ENCODE measurements at places on chromosomes 13 and 19. TPM values are rescaled to one million over a fixed set of nuclear protein-coding genes. Genes with fewer than 3 reads are reported as not detected.

The RDH8 gene
- not detected for total RNA-seq

The NLRP9 gene
- total RNA-seq: not detected

The HIPK4 gene
- under 0.01 TPM for total RNA-seq

The PRRG2 gene
- 0.25 TPM for total RNA-seq

The RAB20 gene
- total RNA-seq: 1.7 TPM

The MAST1 gene
- 67.4 TPM for total RNA-seq

The CILP2 gene
- total RNA-seq: 0.98 TPM

The CNFN gene
- not detected for total RNA-seq

The ANKRD24 gene
- total RNA-seq: 8.9 TPM

The MEIOSIN gene
- total RNA-seq: not detected

The ZNF813 gene
- total RNA-seq: 6.1 TPM

The LRP3 gene
- total RNA-seq: 57.5 TPM

The FPR3 gene
- under 0.01 TPM for total RNA-seq

The ELSPBP1 gene
- not detected for total RNA-seq

The CERS1 gene
- total RNA-seq: 22.4 TPM

The PALM gene
- total RNA-seq: 84.1 TPM

The ZNF829 gene
- 6.1 TPM for total RNA-seq

The PSG5 gene
- total RNA-seq: not detected

The CEACAM3 gene
- total RNA-seq: 0.25 TPM

The ZNF587B gene
- 15.5 TPM for total RNA-seq

The ZNF540 gene
- total RNA-seq: 16.2 TPM

The ZNF835 gene
- 4.9 TPM for total RNA-seq

The SRRM5 gene
- not detected for total RNA-seq

The KLHL1 gene
- total RNA-seq: 69.3 TPM

All from temporal lobe (tissue), 4 donors.